ENCODE measurements at places on chromosomes 3 and 15.

GRCh38 chr3:3589715-3590130 is 209.5 kb upstream of the LRRN1 start:
- DNase-seq = no peak

- no peak for DNase-seq
Measured at GRCh38 chr3:148955544-148956346, 35.6 kb upstream of the GYG1 start.

GRCh38 chr3:125148836-125149235 is 63.7 kb downstream of the SLC12A8 start:
- no peak for DNase-seq

- DNase-seq = no peak
Measured at GRCh38 chr15:35062738-35063099, 22.4 kb downstream of the NANOGP8 start.

- DNase-seq = no peak
Measured at GRCh38 chr3:50241163-50241562, 5.2 kb downstream of the GNAI2 start.

- no peak for DNase-seq
Measured at GRCh38 chr3:130093741-130094391, 12.2 kb downstream of the ALG1L2 start.

GRCh38 chr15:57921371-57921770 is 144.1 kb downstream of the ALDH1A2 start:
- no peak for DNase-seq

DNA sequence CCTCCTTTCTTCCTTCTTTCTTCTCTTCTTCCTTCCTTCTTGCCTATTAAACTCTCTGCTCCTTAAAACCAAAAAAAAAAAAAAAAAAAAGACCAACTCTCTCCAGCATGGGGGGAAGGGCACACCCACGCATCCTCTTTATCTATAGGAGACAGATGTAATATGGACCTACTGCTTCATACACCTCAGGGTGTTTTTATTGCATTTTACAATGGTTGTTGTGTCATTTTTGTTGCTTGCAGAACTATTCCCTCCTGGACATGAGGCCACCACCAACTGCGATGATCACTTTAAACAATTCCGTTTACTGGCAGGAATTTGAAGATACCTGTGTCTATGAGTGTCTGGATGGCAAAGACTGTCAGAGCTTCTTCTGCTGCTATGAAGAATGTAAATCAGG is 561.4 kb downstream of the GABRG3 start:
- no peak for DNase-seq

DNA sequence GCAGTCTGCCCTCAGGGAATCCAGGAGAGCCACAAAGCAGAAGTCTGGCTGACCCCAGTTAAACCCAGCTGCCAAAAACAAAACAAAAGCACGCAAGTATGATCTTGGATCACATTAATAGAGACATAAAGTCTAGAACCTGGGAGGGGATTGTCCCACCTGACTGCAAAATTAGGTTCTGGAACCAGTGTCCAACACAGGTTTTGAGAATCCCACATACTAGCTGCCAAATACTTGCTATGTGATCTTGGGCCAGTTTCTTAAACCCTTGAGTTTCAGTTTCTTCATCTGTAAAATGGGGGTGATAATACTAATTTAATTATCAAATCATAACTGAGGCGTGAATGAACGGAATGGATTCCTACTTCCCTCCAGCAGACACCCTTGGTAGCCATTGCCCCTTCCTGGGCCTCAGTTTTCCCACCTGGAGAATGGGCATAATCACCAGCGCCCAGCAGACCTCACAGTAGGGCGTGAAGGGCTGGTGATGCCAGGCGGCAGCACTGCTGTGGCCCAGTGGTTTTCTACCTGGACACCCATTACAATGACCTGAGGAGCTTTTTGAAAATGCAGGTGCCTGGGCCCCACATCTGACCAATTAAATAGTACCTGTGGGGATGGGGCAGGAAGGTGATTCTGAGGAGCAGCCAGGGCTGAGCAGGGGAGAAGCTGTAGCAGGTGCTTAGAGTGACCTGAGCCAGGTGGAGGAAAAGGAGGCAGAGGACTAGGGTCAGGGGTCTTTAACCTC is 32.2 kb downstream of the GRIP2 start:
- no peak for DNase-seq

GRCh38 chr3:127203024-127203423 is 10.1 kb downstream of the PRR23E start:
- no peak for DNase-seq

GRCh38 chr3:48129921-48130320 is 58.3 kb downstream of the CDC25A start:
- DNase-seq = no peak

GRCh38 chr3:34284959-34285826 is 486.8 kb downstream of the PDCD6IP start:
- no peak for DNase-seq

- no peak for DNase-seq
Measured at GRCh38 chr3:20990896-20991295, 760.1 kb downstream of the ZNF385D start.

DNA sequence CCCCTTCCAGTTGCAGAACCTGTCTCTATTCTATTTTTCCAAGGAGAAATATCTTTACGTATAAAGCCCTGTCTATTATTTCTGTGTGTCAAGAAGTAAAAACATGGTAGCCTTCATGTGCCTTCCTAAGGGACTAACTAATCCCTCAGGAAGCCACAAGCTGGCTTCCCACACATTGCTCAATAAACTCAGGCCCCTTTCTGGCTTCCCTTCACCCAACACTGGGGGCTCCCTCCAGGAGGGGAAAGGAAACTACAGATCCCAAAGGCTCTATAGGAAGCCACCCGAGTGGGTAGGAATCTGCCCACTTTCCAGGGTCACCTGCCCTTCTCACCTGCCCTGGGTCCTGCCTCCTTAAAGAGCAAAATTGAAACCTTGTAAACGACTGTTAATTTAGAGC is 4.6 kb downstream of the TLE3 start:
- DNase-seq = no peak

DNA sequence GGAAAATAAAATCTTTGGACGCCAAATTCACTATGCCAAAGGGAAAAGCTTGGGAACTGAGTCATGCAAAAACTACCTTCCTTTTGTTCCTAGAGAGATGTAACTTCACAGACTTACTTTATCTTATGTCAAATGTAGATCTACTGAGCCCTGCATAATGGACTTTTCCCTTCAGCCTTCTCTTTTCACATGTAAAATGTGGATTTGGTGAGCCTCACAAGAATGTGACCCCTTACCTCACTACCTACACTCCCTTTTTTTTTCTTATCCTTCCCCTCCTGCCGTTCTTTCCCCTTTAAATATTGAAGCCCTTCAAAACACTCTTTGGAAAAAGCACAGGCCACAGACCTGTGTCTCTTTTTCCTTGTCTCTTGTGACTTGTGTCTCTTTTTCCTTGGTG is 14.0 kb upstream of the PCCB start:
- DNase-seq = no peak

GRCh38 chr3:125129512-125129997 is 73.8 kb upstream of the HEG1 start:
- DNase-seq = no peak

DNA sequence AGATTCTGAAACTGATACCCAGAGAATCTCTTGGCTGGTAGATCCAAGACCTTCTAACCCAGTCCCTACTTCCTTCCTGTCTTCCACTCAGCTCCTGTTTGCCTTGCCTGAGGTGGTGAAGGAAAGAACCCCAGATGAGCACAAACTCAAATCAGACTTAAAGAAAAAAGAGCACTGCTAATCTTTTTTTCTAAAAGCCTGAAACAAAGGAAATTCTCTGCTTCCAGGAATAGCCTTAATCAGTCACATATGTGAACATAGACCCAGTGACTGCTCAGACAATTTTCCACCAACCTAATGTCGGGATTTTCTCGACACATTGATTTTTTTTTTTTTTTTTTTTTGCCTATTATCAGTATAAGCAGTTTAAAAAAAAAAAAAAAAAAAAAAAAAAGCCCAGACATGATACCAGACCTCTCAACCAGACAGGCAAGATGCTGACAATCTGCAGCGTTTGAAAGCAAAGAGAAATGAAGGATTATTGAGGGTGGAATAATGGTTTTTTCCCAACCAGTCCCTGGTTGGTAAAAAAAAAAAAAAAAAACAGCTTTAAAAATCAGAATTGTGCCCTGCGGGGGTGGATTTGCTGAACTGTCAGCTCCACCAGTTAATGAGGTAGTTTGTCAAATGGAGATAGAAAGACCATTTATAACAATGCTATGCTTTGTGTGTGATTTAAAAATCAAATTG is 256.8 kb upstream of the RARB start:
- DNase-seq = no peak

GRCh38 chr15:42728560-42728959 is 8.4 kb downstream of the CDAN1 start:
- no peak for DNase-seq

DNA sequence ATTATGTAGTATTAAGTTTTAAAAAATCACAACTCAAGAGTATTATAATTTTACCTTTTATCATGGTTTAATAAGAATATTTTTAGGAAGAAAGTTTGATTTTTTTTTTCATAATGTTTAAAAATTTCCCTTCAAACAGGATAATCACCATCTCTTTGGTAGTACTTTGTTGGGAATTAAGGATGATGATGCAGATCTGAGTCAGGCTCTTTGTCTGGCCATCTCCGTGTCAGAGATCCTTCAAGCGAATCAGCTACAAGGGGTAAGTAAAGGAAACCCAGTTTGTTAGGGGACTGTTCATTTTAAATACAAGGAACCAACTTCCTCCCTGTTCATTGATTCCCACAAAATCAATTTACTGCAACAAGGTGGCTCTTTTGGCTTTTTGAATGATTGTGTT is 36.8 kb upstream of the NIT2 start:
- DNase-seq = no peak

DNA sequence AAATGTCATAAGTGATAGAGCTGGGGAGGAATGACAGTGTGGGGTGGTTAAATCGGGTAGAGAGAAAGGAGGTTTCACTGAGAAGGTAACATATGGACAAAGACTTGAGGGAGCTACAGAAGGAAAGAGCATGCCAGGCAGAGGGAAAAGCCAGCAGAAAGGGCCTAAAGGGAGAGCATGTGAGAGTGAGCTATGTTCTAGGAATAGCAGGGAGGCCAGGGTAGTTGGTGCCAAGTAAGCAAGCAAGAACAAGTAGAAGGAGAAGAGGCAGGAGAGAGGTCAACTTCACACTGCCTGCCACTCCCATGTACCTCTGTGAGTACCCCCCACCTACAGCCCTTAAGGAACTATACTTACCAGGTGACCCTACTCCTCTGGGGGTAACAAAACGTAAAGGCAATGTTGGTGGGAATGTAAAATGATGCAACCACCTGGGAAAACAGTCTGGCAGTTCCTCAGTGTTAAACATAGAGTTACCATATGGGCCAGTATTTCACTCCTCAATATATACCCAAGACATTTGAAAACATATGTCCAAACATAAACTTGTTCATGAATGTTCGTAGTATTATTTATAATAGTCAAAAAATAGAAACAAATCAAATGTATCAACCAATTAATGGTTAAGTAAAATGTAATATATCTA is 67.6 kb downstream of the SFMBT1 start:
- DNase-seq = no peak

Data from stimulated activated CD8-positive, alpha-beta memory T cell treated with anti-CD3 and anti-CD28 coated beads, Interleukin-7, amount 100 ng/mL, for 1 hour (primary cell).